ENCODE measurements at places on chromosomes 7 and 10. TPM values are rescaled to one million over a fixed set of nuclear protein-coding genes. Genes with fewer than 3 reads are reported as not detected.

HKDC1 gene
- not detected for total RNA-seq

- no peak overlapping the region for H3K27ac ChIP-seq
- peak; percentile 27 for DNase-seq
- H3K27me3 ChIP-seq = peaks cover 23% of the 10 kb centered on the region
- H3K36me3 ChIP-seq = no peaks in the 10 kb centered on the region
Observed at GRCh38 chr10:127907411-127908105, 655 bp downstream of the PTPRE start.

SP4 gene
- total RNA-seq = 18.4 TPM

DNA sequence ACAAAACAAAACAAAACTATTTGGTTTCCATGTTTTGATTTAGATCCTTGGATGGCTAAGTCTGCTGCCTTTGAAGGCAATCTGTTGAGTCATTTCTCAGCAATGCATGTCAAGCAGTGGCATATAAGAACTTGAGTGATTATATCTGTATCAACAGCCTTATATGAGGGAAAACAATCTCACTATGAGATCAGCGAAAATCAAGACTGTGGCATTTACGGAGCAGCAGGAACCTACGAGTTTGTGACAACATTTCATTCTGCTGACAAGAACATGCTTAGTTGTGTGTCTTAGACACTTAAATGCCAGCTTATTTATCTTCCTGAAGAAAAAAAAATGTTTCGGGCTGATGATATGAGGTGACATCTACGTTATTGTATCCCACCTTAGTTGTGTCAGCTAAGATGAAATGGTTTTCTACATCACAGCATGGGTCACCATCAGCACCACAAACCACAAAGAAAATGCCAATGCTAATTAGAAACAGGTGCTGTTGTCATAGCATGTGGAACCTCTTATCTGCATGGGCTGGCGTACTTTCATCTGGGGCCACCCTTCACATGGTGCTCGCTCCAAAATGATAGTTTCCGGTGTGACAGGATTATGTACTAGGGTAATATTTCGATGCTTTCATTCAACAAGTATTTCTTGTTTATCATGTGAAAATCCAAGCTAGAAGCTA is 1085.5 kb downstream of the SORCS1 start:
- H3K4me1 ChIP-seq = peaks cover 20% of the 10 kb centered on the region
- H3K36me3 ChIP-seq = no peaks in the 10 kb centered on the region
- no peak for DNase-seq
- H3K27me3 ChIP-seq = no peaks in the 10 kb centered on the region
- no peak overlapping the region for H3K27ac ChIP-seq

- H3K4me3 ChIP-seq = no peak overlapping the region
- no peak overlapping the region for H3K27ac ChIP-seq
- no peaks in the 10 kb centered on the region for H3K27me3 ChIP-seq
- no peak for DNase-seq
Observed at GRCh38 chr7:54080971-54081370, 461.2 kb upstream of the VSTM2A start.
